ENCODE measurements at places on chromosomes 3 and 15.

DNA sequence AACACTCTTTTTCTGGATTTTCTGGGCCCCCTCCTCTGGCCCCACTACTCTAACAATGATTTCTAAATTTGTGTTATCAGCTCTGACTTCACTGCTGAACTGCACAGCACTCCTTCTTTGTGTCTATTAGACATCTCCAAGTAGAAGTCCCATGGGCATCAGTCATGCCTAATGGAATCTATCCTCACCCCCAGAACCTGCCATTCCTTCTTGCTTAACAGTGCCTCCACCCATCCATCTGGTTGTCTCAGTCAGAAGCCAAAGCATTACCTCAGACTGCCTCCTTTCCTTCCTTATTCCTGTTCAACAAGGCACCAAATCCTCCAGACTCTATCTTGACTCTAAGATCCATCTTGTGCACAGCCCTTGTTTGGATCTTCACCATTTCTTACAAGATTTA is 36.2 kb downstream of the SSR3 start:
- no peak for DNase-seq

DNA sequence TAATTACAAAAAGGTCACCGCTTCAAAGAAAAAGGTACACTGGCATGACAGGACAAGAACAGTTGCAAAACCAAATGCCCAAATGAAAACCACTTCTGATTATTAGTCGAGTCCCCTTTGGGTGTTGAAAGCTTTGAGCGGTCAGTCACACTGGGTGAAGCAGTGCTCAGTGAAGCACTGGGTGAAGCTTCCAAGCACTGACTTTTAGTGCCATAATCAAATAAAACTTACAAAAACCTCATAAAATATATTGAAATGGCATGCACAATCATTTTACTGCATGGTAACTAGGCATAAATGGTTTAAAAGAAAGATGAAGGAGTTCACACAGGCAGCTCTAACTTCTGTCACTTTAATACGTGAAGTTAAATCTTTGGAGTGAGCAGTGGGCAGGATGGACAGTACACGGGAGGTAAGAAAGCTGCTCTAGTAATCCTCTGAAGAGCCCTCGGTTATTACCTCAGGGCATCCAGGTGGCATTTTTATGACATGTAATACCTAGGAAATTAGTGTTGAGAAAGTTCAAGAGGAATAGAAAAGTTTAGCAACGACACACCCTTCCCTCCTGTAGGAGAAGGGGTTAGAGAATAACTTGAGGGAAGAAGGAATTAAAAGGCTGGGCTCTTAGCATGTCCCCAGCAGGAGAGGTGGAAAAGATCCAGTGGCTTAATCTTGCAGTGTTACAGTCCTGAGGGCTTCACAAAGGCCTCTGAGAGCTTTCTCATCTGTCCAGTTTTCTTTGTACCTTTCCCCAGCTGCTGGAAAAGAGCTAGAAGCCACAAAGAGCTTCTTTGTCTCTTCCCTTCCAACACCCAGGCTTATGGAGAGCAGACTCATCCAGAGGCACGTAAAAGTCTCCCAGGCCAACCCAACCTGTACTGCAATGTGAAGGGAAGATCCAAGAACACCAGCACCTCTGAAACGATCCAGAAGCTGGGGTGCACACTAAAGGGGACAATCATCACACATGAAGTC is 64.9 kb upstream of the MYO5C start:
- DNase-seq: no peak

- DNase-seq: no peak
Observed at GRCh38 chr15:50808728-50809127, 43.2 kb upstream of the SPPL2A start.

DNA sequence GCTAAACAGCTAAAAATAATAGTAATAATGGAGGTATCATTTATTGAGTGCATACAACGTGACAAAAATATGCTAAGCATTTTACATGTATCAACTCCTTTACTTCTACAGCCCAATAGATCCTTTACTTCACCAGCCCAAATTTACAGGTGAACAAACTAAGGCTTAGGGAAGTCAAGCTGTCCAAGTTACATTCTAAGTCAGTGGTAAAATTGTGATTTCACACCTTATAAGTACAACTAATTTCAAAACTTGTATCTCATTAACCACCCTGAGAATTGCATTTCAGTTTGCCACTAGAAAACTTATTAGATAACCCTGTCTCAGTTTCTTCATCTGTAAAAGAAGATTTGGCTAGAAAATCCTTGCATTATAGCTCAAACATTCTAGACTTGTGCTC is 10.7 kb downstream of the SLC33A1 start:
- DNase-seq: no peak

GRCh38 chr3:40680685-40681657 is 156.2 kb downstream of the ZNF621 start:
- no peak for DNase-seq
